ENCODE measurements at places on chromosomes 7 and 10.

DNA sequence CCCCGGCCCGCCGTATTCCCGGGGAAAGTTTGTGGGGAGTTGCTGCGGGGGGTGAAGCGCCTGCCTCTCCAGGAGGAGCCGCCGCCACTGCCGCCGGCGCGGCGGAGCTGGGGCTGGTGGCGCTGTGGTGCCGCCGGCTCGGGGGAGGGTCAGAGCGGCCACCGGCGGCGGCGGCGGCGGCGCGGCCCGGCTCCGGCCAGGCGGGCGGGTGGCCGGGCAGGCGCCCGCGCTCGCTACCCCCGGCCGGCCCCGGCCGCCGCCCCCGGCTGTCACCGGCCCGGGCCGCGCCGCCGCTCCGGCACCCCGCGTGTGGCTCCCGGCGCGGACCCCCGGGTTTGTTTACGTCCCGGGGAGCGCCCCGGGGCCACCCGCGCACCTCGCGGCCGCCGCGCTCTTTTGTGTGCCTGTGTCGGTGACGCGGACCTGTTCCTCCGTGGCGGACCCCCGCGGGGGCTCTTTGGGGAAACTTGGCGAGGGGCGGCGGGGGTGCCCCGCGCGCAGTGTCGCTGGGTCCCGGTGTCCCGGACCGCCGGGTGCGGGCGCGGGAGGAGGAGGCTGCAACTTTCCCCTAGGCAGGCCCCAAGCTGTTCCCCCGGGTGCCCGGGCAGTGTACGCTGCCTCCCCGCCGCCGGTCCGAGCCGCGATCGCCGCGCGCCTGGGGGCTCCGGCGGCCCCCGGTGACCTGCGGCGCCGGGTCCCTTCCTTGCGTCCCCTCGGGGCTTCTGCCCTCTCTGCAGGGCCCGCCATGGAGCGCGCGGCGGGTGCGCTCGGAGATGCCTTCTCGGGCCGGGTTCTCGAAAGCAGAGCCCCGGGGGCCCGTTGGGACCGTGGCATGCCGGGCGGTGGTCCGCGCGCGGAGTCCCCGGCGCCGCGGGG, 593 bp upstream of the CUX1 start:
- DNase-seq: no peak

DNA sequence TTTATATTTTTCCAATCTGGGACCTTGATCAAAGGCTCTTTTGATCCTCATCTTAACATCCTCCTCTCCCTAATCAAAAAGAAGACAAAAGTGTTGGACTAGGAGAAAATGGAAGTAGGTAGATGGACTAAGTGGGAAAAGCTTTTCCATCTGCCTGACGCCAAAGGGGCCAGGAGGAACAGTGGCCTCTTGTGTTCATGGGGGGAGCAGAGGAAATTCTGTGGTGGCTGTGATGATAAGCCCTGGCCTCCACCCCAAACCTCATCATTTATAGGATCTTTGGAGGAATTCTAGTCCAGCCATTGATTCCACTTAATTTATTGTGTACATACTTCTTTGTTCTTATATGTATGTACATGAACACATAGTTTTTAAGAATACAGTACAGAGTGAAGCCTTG, 21.7 kb downstream of the ZNF365 start:
- DNase-seq: no peak

DNA sequence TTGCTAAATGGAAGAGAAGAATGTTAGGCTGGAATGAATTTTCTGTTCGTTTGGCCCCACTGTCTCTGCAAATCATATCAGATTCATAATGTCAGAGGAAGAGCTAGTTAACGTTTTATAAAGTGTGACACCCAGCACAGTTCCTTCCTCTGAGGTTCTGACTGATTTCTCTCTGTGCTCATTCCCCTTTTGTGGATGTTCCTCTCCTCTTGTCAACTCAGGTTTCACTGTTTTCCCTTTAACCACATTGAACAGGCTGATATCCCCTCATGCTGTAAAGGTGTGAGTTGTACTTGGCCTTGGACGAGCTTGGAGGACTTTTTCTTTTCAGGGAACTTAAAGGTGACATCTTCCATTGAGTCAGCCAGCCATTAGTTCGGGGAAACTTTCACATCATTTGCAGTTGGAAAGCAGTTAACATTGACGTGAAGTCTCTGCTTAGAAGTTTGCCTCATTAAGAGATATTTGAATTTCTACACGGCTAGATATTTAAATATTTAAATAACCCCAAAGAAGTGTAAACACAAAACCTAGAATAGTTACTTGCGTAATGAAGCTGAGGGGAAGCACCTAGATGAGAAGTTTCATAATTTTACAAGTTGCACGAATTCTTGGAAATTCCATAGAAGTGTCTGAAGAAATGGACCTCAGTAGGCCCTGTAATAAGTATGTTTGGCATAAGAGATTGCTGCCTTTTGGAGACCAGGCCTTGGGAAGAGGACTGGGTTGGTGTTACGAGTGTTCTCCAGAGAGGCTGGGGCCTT, 101.5 kb upstream of the EGR2 start:
- DNase-seq: no peak

- DNase-seq: no peak
These were observed 69.3 kb downstream of the OSBPL3 start for GRCh38 chr7:24910551-24911212.
